Activated CD4-positive, alpha-beta T cell treated with anti-CD3 and anti-CD28 coated beads, Interleukin-2, amount 10 ng/mL, durations not matched to agents 7 days and 5 days (primary cell): ENCODE measurements at places on chromosomes 7 and 10. TPM values are rescaled to one million over a fixed set of nuclear protein-coding genes. Genes with fewer than 3 reads are reported as not detected.
A peak's percentile ranks its signal among the peaks of the same experiment; 100 is the strongest.

Gene CALN1
- not detected for total RNA-seq

Gene FEZF1
- not detected for total RNA-seq

DNA sequence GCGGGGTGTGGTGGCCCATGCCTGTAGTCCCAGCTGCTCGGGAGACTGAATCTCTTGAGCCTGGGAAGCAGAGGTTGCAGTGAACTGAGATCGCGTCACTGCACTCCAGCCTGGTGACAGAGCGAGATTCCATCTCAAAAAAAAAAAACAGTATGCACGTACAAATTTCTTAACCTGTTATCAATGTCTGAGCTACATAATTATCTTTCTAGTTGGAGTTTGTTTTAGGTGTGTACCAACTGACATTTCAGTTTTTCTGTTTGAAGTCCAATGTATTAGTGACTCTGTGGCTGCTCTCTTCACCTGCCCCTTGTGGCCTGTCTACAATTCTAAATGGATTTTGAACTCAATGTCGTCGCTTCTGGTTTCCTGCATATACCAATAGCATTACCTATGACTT lies 40.3 kb downstream of the CD36 start:
- DNase-seq: no peak

DNA sequence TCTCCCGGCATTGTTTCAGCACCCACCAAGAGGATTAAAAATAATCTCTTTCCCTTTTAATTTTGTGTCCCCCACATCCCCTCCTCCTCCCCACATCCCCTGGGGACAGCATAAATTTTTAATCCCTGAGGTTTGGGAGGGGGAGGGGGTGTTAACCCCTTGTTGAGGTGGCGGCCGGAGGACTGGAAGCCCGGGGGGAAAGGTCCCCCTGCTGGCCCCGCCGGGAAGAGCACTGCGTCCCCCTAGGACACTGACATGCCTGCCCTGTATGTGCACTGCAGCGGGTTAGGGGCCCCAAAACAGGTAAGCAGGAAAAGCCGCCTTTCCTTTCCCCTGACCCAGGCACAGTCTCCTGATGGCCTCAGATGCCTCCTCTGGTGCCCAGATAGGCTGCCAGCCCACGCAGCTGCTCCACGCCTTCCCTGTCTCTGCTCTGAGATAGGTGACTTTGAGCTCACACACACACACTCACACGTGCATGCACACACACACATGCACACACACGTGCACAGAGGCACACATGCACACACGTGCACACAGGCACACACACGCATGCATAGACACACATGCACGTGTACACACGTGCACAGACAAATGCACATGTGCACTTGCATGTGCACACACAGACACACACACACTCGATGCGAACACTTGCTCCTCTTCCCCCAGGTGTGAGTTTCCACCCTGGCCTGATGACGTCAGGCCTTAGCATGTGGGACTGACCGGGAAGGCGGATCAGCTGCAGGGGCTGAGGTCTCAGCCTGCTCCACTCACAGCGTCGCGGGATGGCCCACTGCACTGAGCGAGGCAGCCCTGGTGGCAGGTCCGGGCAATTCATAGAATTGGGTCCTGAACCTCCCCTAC lies 12.3 kb downstream of the CNPY1 start:
- peak; percentile 24 for DNase-seq

GRCh38 chr10:100750291-100751210 lies 5.2 kb downstream of the PAX2 start:
- DNase-seq: no peak

Gene CHAT
- not detected for total RNA-seq

GRCh38 chr10:71314028-71314693 lies 4.9 kb upstream of the SLC29A3 start:
- DNase-seq: peak; percentile 52

Gene IFIT3
- total RNA-seq: 55.4 TPM

Gene NEUROG3
- total RNA-seq: not detected

Gene ZNF425
- 0.67 TPM for total RNA-seq

GRCh38 chr7:21030237-21030871 lies 243.7 kb upstream of the SP8 start:
- no peak for DNase-seq

DNA sequence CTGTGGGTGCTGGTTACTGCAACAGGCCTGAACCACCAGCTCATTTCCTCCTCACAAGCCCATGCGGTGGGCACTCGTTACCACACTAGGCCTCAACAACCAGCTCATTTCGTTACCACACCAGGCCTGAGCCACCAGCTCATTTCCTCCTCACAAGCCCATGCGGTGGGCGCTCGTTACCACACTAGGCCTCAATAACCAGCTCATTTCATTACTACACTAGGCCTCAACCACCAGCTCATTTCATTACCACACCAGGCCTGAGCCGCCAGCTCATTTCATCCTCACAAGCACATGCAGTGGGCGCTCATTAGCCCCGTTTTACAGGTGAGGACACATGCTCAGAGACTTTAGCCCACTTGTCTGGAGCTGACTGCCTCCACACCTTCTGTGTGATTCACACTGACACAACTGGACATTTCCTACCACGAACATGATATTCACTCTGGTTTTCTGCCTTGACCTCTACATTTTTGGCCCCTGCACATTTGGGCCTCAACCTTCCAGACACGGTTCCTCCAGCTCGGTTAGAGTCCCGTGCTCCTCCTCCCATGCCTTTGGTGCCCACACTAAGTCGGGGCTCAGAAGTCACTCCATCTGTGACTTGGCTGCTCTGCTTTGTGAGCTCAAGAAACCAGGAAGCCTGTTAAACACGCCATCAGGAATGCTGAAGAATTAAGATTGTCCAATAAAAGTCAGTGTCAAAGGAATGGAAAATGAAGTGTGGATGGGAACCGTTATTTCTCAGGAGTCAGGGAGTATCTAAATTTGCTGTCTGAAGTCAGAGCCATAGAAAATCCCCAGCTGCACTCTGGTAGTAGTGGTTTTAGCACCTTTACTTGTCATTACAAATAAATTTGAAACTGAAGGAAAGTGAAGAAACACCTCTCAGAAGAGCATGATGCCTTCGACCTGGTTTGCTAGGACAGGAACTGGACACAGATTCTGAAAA lies 55.8 kb upstream of the LANCL2 start:
- peak; percentile 72 for DNase-seq

DNA sequence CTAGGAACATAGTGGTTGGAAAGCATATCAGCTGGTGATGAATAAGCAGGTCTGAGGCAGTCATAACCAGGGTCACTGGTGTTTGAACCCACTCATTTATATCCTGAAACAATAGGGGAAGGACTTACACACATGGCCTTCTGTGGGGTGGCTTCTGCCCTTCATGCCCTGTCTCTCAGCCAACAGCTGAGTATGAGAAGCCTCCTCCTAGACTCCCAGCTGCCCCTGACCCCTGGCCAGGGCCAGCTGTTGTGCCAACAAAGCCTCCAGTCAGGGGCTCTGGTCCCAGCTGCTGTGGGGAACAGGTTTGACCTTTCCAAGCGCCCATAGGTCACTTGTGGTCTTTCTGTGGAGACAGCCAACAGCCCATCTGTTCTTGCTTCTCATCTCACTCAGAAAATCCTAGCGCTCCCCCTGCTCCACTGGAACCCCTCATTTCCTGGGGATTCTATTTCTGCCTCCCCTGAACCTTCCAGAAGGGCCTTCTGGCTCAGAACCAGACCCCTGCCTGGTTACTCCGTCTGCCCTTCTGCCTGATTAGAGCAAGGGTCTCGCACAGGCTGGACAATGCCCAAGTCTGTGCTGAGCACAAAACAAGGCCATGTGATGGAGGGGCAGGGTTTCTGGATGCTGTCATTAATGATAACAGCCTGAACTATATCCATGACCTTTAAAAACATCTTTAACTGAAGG lies 9.7 kb upstream of the PURB start:
- DNase-seq: no peak

DNA sequence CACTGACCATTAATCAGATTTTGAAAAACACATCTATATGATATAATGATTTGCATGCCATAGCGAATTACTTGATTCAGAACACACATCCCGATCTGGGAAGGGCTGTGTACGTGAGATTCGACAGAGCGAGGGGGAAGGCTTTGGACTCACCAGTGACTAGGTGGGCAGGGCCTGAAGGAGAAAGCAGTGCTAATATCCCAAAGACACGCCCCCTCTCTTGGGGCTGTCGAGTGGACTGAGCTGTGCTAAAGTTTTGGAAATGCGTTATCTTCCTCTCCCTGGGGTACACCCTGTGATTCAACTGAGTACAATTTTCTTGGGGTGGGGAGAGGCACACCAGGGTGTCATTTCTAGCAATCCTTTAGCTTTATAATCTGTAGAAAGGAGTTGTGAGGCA lies 1.8 kb downstream of the LRRC17 start:
- DNase-seq: no peak

GRCh38 chr7:8051373-8051772 lies 82.8 kb downstream of the GLCCI1 start:
- DNase-seq: no peak

DNA sequence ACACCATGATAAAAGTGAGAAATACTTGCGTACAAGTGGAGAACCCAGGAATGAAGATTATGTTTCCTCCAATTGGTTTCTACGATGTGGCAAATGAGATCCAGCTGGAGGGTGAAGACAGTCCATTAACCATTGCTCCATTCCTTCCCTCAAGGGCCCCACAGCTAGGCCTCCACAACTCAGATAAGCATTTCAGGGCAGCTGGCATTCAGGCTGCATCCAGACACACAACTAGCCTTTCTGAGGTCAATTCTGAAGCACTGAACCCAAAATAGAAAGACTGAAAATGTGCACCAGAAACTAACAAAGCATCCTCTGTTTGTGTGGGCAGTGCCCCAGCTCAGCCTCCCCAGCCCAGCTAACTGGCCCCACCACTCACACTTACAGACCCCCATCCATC lies 94.8 kb downstream of the GSAP start:
- no peak for DNase-seq

DNA sequence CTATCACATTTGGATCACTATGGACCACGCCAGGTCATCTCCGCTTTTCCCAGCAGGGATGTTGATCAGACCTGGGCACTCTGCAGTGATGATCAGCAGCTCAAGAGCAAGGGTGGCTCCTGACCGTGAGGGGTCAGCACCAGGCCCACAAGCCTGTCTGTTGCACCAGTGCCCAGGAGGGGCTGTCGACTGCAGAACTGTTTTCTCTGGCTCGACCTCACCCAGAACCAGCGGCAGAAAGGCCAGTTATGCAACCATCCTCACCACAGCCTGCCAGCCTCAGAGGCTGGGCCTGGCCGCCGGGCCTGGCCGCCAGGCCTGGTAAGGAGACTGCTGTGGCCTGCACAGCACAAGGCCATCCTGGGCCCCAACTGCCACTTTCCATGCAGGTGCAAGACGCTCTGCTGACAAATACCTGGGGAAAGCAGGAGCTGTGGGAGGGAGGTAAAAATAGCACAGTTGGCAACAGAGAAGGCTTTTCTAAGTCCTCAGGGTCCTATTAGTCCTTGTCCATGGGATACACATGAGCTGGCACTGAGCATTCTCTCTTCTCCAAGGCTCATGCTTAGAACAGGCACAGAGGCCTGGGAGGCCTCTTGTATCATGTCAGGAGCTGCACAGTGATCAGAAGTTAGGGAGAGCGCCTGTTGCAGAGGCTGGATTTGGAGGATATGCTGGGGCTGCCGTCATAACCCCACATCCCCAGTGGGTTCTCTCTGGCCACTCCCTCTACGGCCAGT lies 17.5 kb downstream of the KCNMA1 start:
- no peak for DNase-seq

Gene KIFBP
- total RNA-seq: 15.1 TPM
